ENCODE measurements at places on chromosomes 13 and 19.

DNA sequence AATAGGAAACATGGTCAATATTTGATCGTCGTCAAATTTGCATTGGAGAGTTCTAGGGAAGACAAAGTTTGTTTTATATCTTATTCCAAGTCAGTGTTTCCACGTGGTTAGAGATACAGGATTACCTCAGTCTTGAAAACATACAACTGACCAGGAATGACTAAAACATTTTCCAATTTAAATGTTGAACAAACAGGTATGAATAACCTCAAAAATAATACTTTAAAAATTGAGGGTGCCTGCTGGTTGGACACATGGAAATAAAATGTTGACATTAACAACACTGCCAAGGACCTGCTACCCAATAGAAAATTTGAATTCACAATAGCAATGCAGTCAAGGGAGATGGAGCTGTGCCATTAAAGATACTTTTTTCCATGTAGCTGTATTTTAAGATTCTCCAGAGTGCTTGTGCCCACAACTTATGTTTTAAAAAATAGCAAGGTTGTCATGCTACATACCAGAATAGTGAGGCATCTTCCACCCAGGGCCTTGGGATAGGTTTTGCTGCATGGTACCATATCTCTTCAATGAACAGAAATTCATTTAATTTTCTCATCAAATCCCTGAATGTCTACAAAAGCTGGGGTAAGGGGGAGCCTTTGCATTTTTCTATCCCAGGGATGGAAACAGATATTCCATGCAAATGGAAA lies 260.8 kb downstream of the EFNB2 start:
- no peak for DNase-seq

DNA sequence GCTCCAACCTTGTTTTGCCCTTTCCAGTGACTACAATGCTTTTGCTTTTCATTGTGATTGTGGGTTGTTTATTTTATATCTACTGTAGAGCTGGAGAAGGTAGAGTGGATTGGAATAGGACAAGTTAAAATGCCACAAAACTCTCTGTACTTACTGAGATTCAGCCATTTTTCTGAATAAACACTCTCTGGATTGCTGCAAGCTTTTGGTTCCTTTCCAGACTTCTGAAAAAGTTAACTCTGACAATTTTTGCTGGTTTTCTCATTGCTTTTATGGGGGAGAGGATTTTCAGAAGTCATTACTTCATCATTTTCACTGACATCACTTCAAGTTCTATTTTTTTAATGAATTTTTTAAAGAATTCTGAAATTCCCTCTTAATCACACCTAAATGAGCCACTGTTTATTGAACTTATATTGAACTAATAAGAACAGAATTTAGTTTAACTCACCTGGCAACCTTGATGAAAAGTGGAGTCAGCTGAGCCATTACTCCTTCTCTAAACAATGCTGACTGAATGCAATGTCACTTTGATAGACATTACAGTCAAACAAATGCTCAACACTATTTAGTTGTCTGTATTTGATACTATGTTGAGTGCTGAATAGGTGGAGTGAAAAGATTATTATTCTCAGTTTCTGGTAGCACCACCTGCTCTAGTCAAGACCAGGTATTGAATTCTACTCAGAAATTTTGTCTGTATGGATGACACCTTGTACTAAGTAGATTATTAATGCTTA lies 303.5 kb downstream of the DLEU7 start:
- no peak for DNase-seq

GRCh38 chr13:98889419-98890085 lies 88.3 kb downstream of the DOCK9 start:
- DNase-seq: no peak

GRCh38 chr13:112175162-112176075 lies 108.5 kb downstream of the SOX1 start:
- DNase-seq: no peak

- no peak for DNase-seq
These were observed 135.0 kb downstream of the CRYL1 start for GRCh38 chr13:20390526-20391175.

DNA sequence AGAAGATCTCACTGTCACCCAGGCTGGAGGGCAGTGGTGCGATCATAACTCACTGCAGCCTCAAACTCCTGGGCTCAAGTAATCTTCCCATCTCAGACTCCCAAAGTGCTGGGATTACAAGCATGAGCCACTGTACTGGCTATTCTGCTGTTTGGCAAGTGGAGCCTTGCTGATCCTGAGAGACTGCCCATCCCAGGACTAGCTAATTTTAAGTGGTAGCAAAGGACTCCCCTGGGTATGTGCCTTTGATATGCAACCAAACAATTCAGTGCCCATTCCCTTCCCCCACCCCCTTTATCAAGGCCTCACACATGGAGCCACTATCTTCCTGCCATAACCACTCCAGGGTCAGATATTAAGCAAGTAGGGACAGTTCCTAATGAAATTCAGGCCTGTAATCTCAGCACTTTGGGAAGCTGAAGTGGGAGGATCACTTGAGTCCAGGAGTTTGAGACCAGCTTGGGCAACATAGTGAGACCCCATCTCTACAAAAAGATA lies 17.0 kb upstream of the ZNF460 start:
- DNase-seq: no peak

DNA sequence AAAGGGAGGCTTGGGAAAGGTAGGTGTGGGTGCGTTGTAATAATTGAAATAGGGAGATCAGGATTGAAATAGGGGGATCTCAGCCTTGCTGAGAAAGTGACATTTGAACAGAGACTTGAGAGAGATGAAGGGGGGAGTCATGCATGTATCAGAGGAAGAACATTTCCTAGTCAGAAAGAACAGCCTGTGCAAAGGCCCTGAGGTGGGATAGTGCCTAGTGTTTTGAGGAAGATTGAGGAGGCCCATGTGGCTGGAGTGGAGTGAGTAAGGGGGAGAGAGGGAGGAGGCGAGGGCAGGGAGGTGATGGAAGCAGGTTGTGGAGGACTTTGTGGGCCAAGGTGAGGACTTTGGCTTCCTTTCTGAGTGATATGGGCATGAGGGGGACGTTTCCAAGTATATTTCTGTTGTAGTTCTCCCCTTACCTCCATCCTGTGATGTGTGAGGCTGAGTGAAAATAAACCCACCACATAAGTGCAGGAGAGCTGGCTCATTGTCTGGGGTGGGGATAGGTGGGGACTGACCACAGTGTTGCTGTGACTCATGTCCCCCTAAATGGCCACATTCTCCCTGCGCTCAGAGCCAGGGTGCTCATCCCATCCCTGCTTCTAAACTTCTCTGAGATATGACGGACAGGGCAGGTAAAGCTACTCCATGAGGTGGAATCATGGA lies 17.8 kb downstream of the ACTL9 start:
- DNase-seq: no peak

Measured in GM12892 (cell line).